Activated effector memory CD4-positive, alpha-beta T cell treated with anti-CD3 and anti-CD28 coated beads, Interleukin-2, amount 50 U/mL, for 16 hours (primary cell): ENCODE measurements at places on chromosomes 1 and 21.

GRCh38 chr21:41403966-41404365 lies 22.1 kb upstream of the MX1 start:
- DNase-seq: no peak

GRCh38 chr1:115729756-115730155 lies 38.8 kb downstream of the CASQ2 start:
- no peak for DNase-seq

DNA sequence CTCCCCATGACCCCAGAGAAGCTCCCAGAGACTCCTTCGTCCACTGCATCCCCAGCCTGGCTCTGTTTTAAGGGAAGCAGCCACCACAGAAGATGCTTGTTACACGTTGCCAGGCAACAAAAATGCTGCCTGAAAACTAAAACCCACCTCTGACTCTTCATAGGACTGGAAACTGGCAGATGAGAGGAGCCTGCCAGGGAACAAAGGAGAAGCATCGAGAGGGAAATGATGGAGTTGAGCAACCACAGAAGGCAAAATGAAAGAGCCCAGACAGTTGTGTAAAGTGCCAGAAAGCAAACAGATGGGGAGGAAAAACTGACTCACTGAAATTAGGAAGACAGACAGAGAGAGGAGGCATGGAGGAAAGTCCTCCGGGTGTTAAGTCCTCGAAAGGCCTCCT lies 118.4 kb downstream of the KCNN3 start:
- DNase-seq: peak; percentile 47

GRCh38 chr1:1351511-1352427 lies 2.6 kb upstream of the DVL1 start:
- no peak for DNase-seq

- DNase-seq: no peak
Measured at GRCh38 chr1:79104617-79105016, 98.1 kb upstream of the ADGRL4 start.
